ENCODE measurements at places on chromosomes 4 and X. TPM values are rescaled to one million over a fixed set of nuclear protein-coding genes. Genes with fewer than 3 reads are reported as not detected.

Gene CNGA1
- 0.60 TPM for total RNA-seq

Gene PPBP
- total RNA-seq = 2.4 TPM

Gene RNF175
- total RNA-seq = 0.52 TPM

Gene EOLA1
- total RNA-seq = 18.1 TPM

Gene PDZD11
- total RNA-seq = 22.9 TPM

Gene SPANXD
- not detected for total RNA-seq

Gene FREM3
- not detected for total RNA-seq

Gene PAGE5
- not detected for total RNA-seq

Gene NR0B1
- total RNA-seq = not detected

Gene ARSJ
- total RNA-seq = 11.7 TPM

Gene HSFX3
- not detected for total RNA-seq

Gene PFKFB1
- total RNA-seq = 0.42 TPM

Gene PIR
- total RNA-seq = 10.4 TPM
